ENCODE measurements at places on chromosomes 6 and 20. TPM values are rescaled to one million over a fixed set of nuclear protein-coding genes. Genes with fewer than 3 reads are reported as not detected.

OGFR gene
- polyA plus RNA-seq = 52.9 TPM

MAD2L1BP gene
- polyA plus RNA-seq = 30.9 TPM

CDSN gene
- polyA plus RNA-seq = not detected

ETV7 gene
- polyA plus RNA-seq = 0.31 TPM

Measured in SK-N-SH (cell line).